ENCODE measurements at places on chromosomes 5 and 9.

DNA sequence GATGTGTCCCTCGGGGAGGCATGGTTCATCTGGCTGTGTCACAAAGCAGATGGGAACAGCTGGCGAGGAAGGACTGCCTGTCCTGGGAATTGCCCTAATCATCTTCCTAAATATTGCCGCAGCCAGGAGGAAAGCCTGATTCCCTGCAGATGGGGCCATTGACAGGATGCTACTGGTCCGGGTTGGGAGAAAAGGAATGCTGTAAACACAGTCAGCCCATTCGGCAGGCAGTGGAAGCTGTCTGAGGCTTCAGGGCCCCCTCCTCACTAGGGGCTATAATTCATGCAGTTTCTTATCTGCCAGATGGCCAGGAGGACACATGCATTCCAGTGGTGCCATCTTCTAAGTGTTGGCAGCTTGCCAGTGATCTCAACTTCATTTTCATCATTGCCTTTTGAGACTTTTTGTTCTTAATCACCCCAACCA, 110.3 kb downstream of the KCNIP1 start:
- DNase-seq: no peak

- DNase-seq: peak; percentile 25
Measured at GRCh38 chr9:116697362-116697761, 10.3 kb downstream of the TRIM32 start.

- DNase-seq: no peak
Measured at GRCh38 chr5:161271816-161272215, 274.7 kb downstream of the GABRB2 start.

GRCh38 chr9:7980691-7981289, 181.2 kb upstream of the DMAC1 start:
- DNase-seq: no peak

DNA sequence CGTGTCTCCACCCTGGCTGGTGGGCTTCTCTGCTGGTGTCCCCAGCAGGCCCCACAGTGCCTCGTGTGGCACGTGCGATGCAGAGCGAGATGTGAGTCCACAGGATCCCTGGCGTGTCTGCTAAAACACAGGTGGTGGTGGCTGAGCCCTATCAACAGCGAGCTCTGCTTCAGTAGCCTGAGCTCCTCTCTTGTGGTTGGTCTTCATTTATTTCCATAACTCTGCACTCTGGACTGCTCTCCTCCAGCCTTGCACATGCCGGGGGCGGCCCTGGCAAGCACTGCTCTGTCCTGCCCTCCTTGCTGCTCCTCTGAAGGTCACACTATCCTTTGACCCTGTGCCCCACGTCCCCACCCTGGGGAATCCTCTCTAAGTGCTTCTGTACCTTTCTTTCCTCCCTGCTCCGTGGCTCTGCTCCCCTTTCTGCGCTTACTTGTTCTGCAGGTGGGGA, 59.2 kb downstream of the NSUN2 start:
- DNase-seq: no peak

- DNase-seq: peak; percentile 88
Measured at GRCh38 chr9:35470894-35471293, 19.0 kb upstream of the RUSC2 start.
